ENCODE measurements at places on chromosomes 1 and 21. TPM values are rescaled to one million over a fixed set of nuclear protein-coding genes. Genes with fewer than 3 reads are reported as not detected.

DNA sequence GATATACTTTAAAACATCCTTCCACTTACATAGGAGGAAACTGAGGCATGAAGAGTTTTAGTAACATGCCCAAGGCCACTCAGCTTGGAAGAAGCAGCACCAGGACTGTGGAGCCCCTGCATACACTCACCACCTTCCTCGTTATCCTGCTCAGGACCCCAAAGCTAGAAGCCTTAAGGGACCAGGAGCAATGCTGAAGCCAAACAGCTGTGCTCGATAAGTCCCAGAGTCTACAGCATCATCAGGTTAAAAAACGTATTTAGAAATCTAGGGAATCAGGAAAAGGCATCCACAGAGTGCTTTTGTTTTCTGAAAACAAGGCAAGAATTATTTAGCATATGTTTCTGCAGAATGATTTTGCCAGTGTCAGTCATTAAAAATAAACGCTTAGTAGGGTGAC lies 301.7 kb upstream of the ESRRG start:
- no peak for DNase-seq

GRCh38 chr21:38965241-38965640 lies 159.5 kb downstream of the ETS2 start:
- DNase-seq, result no peak

DNA sequence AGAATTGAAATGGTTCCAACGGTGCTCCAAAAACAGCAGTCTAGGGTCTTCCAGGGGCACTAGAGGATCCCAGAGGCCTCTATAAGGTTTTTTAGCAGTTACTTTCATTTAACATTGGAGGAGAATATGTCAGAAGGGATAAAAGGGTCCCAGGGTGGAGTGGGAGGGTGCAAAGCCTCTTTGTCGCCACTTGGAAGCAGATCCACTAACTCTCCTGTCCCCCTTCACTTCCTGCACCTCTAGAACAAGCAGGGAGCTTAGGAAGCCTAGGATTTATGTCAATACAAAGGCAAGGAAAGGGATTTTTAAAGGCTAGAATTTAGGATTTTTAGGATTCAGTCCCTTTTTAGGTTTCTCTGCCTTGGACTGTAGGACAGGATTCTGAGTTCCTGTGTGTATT lies 8.3 kb downstream of the PCP4L1 start:
- DNase-seq, result no peak

GRCh38 chr1:107277022-107277421 lies 136.2 kb downstream of the NTNG1 start:
- peak; percentile 12 for DNase-seq

- no peak for DNase-seq
These were observed 79.4 kb downstream of the SSBP3 start for GRCh38 chr1:54326543-54327385.

GRCh38 chr1:205619376-205619775 lies 12.4 kb downstream of the ELK4 start:
- DNase-seq, result peak; percentile 44

GRCh38 chr1:210339500-210339899 lies 10.8 kb downstream of the HHAT start:
- DNase-seq, result no peak

The C1orf87 gene
- not detected for total RNA-seq

The CREB3L4 gene
- 28.4 TPM for total RNA-seq

The CLCA1 gene
- total RNA-seq, result not detected

The CRYZ gene
- 197 TPM for total RNA-seq

Data from Caki2 (cell line).